Stimulated activated CD8-positive, alpha-beta memory T cell treated with anti-CD3 and anti-CD28 coated beads, Interleukin-2, amount 100 ng/mL, for 1 hour (primary cell): ENCODE measurements at places on chromosomes 2 and 18.

DNA sequence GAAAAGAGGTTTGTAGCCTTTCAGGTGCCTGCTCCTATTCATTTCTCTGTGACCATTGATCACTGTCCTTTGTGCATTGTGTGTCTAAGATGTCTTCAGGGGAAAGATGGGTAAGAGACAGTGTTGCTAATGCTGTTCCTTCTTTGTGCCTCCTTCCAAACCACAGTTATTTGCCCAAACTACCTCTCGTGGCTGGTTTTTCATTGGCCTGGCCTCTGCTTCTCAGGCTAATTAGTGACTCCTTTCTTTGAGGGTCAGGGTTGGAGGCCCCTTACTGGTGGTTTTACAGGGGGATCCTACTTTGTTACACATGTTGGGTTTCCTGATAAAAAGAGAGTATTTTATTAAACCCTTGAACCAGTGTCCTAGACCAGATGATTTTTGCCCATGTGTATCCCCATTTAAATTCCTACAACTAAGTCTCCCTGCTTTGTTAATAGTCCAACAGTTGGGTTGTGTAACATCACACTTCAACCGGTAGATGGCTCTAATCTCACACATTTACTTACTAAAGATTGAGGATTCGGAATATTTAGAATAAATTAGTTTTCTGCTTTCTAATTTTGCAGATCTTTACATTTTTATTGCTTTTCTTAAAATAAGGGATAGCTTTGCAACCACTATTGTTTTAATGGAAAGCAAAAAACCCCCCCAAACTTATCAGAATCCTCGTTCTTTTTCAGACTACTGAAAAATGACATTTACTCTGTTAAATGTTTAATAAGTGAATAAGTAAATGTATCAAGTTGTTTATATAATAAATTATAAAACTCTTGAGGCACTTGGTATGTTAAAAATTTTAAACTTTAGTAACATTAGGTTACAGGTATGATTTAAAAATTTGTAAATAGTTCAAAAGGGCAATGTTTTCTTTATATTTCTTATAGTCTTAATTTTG is 2.4 kb downstream of the MARS2 start:
- no peak for DNase-seq

- DNase-seq: no peak
Observed at GRCh38 chr18:75618146-75618545, 190.6 kb upstream of the SMIM21 start.

- no peak for DNase-seq
Observed at GRCh38 chr2:37412231-37412630, 67.8 kb downstream of the QPCT start.

DNA sequence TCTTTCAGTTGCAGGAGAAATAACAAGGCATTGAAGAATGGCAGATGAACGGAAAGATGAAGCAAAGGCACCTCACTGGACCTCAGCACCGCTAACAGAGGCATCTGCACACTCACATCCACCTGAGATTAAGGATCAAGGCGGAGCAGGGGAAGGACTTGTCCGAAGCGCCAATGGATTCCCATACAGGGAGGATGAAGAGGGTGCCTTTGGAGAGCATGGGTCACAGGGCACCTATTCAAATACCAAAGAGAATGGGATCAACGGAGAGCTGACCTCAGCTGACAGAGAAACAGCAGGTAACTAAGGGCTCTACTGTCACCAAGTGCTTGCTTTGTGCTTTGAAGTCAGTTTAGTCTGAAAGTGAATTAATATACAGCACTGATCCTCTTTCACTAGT is 118.5 kb upstream of the UNC80 start:
- DNase-seq: no peak

DNA sequence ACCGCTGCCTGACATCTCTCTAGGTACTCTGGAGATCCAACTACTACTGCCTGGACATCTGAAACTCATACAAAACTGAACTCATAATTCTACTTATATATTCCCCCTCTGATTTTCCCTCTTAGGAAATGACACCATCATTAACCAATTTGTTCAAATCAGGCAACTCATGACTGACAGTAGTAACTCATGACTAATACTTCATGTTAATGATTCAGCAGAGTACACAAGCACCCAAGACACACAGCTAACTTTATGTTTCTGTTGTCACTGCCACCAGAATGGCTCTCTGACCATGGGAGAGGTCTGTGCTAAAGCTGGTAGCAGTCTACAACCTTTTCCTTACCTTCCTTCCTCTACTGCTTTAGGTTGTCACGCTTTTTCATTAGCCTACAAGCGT is 91.1 kb downstream of the ITSN2 start:
- DNase-seq: no peak

DNA sequence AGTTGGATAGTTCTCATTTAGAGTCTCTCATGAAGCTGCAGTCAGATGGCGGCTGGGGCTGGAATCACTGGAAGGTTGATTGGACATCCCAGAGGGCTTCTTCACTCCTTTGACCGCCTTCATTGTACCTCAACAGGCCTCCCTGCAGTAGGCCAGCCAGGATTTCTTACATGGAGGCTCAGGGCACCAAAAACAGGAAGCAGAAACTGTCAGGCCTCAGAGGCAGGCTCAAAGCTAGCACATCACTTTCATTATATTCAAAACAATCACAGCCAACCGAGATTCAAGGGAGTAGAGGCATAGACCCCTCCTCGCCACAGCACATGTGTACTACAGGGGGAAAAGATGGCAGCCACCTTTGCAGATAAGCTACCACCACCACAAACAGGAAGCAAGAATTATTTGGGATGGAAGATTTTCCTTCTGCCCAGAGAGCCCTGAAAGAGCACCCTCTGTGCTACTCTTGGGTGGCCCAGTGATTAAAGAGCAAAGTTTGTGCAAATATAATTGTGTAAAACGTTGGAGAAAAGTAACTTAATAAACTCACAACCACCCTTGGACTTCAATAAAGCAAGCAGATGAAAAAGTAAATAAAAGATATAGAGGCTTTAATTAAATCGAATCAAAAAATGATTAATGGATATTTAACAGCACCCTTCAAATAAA is 155.3 kb downstream of the GFPT1 start:
- DNase-seq: no peak

- DNase-seq: no peak
Observed at GRCh38 chr2:21395366-21395765, 271.6 kb downstream of the TDRD15 start.

DNA sequence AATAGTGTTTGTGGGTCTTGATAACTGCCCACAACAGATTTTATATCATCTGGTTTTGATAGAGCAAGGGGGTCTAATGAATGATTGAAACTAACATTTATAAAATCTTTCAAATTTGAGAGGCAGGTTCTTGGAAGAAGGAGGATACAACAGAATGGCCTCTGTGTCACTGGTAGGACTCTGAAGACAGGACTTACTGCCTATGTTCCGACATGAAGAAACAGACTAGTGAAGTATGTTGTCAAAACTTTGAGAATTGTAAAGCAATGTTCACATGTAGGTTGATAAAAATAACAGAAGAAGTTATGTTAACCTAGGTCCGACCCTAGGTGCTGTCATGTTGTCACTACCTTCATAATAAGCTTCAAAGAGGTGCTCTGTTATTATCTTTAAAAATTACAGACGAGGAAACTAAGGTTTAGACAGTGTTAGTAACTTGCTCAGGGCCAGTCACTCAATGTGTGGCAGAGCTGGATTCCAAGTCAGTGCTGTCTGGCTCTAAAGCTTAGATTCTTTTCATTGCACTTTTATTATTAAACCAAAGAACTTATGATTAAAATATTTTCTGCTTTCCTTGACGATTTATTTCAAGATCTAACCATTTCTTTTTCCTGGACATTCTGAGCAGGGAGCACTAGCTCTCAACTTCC is 146.2 kb downstream of the RPIA start:
- DNase-seq: no peak

GRCh38 chr2:234001380-234002160 is 48.9 kb upstream of the SPP2 start:
- no peak for DNase-seq

DNA sequence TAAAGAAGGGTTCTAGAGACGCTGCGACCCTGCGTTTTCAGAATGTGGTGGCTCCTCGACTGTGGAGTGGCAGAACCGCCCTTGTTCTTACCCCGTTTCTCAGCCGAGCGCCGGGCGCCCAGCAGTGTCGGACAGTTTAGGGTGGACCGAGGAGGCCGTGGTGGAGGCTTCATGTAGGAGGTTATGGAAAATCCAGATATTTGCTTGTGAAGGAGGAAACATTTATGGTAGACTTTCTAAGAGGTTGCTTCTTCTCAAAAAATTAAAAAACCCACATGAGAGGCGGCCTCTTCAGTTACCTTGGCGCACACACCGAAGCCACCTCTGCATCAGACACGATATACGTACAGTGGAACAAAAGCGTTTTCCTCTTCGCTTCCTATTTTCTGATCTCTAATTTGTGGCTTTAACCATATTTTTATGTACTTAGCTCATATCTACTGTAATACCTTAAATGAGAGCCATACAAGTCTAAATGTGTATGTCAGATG is 120.8 kb downstream of the NFATC1 start:
- no peak for DNase-seq

- DNase-seq: no peak
Observed at GRCh38 chr2:198692907-198693510, 764.7 kb downstream of the SATB2 start.

GRCh38 chr2:59774821-59775433 is 778.5 kb downstream of the BCL11A start:
- DNase-seq: no peak

DNA sequence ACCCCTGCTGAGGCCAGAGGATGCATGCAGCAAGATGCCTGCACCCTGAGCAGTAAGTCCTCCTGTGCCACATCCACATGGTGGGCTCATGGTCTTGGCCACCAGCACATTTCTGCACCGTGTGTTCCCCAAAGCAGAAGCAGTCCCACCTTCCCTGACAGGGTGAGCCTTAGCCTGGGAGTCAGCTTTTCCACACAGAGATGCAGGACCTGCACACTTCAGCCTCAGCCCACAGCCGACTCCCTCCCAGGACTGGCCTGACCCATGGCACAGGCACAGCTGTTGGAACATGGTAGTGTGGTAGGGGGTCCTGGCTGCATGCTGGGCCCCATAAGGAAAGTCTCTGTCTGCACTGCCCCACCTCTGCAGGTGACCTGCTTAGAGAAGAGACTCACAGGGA is 5.0 kb downstream of the SNED1 start:
- no peak for DNase-seq

DNA sequence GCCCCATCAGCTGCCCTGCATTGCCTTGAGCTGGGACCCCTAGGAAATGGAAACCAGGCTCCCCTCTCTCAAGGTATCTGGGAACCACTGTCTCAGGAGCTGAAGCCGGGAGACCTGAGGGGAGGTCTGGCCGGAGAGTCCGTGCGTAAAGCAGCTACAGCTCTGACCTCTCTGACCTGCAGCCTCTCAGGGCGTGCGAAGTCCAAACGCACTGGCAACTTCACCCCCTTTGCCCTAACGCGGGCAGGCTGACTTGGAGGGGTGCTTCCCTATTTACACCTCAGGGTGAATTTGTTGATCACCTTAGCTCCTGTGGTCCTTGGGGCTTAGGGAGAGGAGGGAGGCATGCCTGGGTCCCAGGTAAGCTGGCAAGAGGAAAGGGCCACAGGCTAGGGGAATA is 17.5 kb downstream of the SIGLEC15 start:
- no peak for DNase-seq

GRCh38 chr2:178927173-178927572 is 120.0 kb upstream of the TTN start:
- DNase-seq: no peak

DNA sequence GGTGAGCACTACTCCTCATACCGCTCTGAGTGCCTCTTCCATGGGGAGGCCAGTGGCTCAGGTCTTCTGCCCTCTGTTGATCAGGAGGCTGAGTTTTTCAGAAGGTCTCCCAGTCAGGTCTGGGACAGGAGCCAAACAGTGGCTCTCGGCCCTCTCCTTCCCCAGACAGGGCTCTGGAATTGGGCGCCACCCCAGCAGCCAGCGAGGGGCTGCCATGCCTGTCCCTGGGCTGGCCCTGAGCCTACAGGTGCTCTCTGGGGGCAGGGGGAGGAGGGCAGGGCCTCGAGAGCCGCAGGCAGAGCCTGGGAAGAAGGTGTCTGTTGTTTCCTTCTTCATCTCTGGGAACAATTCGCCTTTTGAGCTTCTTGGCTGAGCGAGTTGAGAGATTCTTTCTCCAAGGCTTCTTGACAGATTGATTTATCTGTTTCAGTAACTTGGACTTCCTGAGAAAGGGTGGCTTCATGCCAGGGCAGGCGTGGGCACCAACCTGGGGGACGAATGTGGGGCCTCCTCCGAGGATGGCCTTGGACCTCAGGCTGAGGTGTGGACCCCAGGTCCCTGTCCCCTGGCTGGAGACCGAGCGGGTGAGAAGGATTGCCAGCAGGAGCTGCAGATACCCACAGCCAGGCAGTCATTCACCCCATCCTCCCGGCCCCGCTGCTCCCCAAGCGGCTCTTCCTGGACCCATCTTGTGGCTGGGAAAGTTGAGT is 64.7 kb upstream of the GLI2 start:
- DNase-seq: no peak

- DNase-seq: no peak
Observed at GRCh38 chr18:69444221-69444620, 43.5 kb downstream of the DOK6 start.

DNA sequence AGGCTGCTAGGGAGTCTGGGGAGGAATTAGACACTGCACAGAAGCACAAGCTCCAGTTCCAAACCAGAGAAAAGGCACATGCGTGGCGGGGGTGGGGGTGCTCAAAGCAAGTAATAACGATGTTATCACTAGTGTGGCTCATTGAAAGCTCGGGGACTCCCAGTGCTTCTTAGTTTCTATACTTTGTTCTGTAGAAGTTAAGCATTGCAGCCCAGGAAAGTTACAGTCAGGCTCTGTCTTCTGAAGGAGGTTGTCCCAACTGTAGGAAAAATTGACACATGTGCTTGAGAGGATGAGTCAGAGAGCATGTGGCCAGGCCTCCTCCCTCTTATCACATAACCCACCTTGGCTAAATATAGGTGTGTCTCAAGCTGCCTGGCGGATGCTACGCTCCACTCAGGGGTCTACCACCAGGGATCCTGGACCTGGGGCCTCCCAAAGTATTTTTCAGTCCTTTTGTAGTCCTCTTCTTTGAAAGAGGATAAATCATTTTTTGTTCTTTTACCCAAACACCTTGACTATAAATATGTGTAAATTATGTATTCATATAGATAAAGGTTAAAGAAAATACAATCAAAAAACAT is 3.8 kb downstream of the GALNT5 start:
- no peak for DNase-seq

DNA sequence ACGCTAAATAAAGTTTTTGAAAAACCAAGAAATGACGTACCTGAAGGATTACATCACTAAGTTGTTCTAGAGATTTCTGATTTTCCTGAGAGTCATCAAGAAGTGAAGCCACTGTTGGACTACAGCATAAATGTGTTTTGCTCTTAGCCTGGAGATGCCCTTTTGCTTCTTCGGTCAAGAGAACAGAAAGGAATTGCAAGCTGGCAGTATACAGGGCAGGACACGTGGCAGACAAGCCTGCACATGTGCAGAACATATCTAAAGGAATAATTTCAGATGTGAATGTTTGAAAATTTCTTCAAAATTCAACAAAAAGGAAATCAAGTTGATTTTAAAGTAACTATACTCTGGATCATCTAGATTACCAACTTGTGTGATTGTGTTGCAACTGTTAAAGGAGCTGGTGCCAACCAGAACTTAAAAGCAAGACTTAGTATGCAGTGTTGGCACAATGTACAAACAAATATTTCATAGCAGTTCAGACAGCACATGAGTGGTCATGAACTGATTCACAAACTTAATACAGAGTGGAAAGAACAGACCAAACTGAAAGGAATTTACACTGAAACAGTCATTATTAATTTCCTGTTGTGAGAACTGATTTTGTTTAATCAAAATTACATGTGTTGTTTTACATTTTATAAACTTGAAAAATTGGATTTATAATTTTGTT is 100.4 kb upstream of the CD226 start:
- no peak for DNase-seq

GRCh38 chr18:21652073-21652472 is 40.0 kb downstream of the SNRPD1 start:
- no peak for DNase-seq

- no peak for DNase-seq
Observed at GRCh38 chr2:176088937-176089842, 3.3 kb upstream of the HOXD13 start.
